ENCODE measurements at places on chromosomes 6 and 20. TPM values are rescaled to one million over a fixed set of nuclear protein-coding genes. Genes with fewer than 3 reads are reported as not detected.

- no peak for DNase-seq
Observed at GRCh38 chr6:5280920-5281319, 19.6 kb downstream of the FARS2 start.

- DNase-seq: no peak
Observed at GRCh38 chr20:1310071-1310470, 18.9 kb downstream of the SDCBP2 start.

DNA sequence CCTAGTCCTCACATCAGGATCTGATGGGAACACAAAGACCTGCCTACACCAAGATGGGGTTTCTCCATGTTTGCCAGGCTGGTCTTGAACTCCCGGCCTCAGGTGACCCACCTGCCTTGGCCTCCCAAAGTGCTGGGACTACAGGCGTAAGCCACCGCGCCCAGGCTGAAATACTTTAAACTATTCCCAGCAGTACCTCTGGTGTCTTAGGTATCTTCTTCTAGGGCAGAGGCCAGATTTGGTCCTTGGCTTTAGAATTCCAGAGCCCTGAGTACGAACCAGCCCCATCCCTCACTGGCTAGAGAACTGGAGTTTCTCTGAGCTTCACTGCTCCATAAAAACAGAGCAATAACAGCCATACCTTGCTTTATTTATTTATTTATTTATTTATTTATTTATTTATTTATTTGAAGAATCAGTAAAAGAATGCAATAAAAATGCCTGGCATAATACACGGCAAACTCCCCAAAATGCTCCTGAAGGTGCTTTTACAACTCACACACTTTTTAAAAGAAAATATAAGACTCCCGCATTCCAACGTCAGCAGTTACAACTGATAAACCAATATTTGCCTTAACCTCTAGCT lies 312.1 kb downstream of the TFAP2C start:
- DNase-seq: no peak

PPP1R18 gene
- total RNA-seq: 7.4 TPM

KCNK16 gene
- total RNA-seq: 1.7 TPM

VWA7 gene
- total RNA-seq: 5.0 TPM

ANKEF1 gene
- 7.3 TPM for total RNA-seq

GRCh38 chr6:90459225-90459758 lies 127.6 kb downstream of the MAP3K7 start:
- no peak for DNase-seq

CD40 gene
- 9.1 TPM for total RNA-seq

DNA sequence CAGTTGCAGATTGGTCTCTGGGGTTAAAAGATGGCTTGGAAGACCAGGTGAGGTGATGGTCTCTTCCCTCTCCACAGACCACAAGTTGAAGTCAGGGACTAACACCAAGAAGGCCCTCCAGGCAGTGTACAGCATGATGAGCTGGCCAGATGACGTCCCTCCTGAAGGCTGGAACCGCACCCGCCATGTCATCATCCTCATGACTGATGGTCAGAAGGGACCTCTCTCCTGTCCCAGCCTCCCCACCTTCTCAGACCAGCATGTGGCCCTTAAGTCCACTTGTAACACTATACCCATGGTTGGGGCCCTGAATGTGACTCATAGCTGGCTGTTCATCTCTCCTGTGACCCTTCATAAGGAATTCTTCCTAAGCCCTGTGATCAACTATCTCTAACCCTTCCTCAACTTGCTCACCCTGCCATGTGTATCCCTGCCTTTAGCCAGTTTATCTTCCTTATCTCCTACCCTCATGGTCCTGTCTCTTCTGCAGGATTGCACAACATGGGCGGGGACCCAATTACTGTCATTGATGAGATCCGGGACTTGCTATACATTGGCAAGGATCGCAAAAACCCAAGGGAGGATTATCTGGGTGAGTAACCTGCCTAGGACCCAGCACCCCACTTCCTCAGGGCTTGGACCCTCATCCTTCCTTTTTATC lies 3.0 kb downstream of the CFB start:
- DNase-seq: no peak

GRCh38 chr6:79377047-79377446 lies 142.6 kb upstream of the HMGN3 start:
- no peak for DNase-seq

DNA sequence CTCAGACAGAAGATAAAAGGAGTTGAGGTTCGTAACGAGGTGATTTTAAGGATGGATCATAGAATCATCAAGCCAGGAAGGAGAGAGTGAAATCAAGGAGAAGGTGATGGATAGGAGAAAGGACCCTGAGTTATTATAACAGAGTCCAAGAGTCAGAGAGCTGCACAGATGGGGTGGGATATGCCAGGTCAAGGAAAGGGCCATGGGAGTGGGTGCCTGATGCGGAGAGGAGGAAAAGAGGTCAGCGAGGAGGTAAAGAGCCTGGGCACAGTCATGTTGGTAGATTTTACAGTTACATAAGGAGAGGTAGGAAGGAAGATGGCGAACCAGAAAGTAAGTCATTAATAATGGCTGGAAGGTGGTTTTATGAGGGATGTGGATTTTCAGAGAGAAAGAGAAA lies 114.9 kb downstream of the LAMA2 start:
- DNase-seq: no peak

DNA sequence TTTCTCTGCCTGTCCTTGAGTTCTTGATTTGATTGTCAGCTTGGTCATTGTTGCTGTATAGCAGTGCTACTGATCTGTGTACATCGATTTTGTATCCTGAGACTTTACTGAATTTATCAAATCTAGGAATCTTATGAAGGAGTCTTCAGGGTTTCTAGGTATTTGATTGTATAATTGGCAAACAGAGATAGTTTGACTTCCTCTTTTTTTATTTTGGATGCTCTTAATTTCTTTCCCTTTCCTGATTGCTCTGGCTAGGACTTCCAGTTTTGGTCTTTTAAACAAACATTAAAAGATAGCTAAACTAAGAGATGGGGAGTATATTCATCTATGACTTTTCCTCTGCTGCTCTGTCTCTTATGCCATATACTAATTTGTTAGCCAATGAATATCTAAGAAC lies 62.4 kb downstream of the NCOA7 start:
- DNase-seq: no peak

DNA sequence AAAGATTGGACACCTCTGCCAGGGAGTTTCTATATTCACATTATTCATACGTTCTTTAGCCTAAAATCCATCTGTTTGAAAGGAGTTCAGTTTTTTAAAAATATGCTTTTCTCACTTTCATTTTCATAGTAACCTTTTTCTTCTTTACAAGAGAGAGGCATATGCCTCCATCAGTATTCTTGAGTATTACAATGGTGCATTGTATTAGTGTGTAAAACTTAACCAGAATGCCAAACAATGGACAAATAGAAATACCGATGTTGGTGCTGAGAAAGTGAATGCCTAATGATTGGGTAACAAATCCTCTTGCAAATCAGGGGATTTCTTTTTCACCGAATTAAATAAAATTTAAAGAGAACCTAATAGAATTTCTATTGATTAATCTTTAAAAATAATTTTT lies 163.2 kb upstream of the LAMA2 start:
- DNase-seq: no peak

EFHC1 gene
- 15.1 TPM for total RNA-seq

DNA sequence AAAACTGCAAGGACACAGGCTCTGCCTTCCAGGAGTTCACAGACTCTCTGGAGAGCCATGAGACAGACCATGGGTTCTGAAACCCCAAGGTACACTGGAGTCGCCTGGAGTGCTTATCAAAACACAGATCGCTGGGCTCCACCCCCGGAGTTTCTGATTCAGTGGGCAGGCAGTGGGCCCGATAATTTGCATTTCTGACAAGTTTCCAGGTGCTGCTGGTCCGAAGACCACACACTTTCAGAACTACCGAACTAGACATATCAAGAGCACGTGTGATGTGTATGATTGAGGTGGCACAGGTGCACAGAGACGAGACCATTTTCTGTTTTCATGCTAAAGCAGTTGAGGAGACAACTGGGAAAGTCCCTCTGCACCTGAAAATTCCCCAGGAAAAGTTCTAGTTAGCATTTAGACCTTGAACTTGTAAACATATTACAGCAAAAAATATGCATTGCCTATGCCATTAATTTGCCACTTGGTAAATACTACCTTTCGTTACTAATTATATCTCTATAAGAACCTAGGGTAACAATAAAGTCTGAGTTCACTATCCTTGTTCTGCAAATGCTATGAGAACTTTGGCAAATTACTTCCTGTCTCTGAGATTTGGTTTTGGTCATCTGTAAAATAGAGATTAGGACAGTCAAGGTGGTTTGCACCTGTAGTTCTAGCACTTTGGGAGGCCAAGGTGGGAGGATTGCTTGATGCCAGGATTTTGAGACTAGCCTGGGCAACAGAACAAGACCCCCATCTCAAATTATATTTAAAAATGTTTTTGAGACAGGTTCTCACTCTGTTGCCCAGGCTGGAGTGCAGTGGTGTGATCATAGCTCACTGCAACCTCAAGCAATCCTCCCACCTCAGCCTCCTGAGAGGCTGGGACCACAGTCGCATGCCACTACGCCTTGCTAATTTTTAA lies 14.3 kb upstream of the PIM1 start:
- DNase-seq: no peak

DNA sequence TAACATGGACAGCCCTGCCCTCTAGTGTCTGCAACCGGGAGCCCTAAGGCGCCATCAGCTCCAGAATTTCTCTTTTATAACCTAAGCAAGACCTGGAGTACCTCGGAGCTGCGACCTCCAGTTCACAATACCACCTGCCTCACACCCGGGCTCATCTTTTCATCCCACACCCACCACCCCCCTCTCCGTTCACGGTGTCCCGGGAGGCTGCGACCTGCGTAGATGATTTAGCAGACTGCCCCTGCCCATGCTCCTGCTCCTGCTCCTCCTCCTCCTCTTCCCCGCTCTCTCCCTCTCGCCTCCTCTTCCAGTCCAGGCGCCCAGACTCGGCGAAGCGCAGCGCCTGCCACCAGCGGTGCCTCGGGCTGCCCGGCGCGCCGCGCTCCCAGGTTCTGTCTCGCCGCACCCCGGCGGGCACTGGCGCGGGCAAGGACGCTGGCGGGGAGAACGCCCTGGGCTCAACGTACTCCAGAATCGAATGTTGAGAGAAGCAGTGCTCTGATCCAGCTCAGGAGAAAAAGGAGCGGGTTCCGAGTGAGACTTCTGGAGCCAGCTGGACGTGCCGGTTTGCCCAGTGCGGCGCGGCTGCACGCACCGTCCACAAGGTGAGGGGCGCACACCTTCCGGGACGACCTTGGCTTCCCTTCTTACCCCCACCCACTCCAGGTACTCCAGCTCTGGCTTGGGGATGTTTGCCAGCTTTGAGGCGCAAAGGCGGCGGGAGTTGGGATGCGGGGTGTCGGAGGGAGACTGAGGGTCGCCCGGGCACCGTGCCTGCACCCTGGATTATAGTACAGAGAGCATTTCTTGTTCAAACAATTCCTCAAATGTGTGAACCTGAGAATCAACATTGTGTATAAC lies at the start of gene HTR1E:
Gene HTR1E (plus strand): TSS at position 310 of the 861 bp plus-strand sequence. CDS start 77,807 bp downstream, outside the sequence.
- DNase-seq: peak; percentile 49

DNA sequence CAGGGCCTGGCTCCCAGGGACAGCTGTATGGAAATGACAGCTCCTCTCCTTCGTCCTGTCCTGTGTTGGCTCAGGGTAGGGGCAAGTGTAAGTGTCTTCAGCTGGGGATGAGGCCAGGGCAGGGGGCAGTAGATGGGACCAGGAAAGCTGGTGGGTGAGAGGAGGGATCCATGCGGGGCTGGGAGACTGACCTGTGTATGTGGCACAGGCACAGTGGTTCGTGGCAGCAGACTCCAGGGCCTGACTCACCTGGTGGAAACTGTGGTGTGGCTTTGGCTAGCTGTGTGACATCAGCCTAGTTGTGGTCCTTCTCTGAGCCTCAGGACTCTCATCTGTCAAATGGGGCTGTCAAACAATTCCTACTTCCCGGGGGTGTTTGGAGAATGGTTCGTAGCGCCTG lies 13.7 kb upstream of the SCRT2 start:
- no peak for DNase-seq

- no peak for DNase-seq
Observed at GRCh38 chr20:40651151-40651550, 37.9 kb downstream of the MAFB start.

OR2B2 gene
- not detected for total RNA-seq

- DNase-seq: no peak
Observed at GRCh38 chr6:100633096-100633777, 168.5 kb upstream of the SIM1 start.

GRCh38 chr20:50611128-50611810 lies 80.1 kb downstream of the RIPOR3 start:
- no peak for DNase-seq

DNA sequence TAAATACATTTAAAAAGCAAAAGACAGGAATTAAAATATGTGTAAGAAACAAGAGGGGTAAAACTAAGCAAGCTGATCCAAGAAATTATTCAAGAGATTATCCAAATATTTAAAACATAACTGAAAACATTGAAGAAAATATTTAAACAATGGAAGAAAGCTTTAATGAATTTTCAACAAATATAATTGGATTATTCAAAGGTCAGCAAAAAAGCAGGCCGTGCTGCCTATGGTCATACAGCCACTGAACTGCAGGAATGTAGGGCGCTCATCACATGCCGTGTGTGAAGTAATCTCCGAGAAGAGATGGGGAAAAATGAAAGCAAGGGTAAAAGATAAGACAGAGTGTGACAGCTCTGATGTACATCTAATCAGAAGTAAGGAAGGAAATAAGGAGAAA lies 1195.4 kb upstream of the EYS start:
- DNase-seq: no peak

MAS1 gene
- total RNA-seq: not detected

LINC00237 gene
- not detected for total RNA-seq

DNA sequence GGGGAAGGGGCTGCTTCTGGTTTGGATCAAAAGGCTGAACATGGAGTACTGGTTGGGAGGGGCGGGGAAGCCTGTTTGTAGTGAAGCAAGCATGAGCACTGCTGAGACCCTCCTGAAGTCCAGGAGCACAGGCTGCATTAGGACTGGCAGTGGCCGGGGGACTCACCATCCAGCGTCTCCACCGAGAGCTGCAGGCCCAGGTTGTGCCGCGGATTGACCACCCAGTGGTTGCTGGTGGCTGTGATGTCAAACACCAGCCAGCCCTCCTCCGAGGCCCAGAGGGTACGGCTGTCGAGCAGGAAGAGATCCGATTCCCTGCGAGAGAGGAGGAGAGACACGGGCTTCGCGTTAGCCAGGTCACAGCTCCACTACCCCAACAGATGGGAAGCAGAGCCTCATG lies 64.1 kb downstream of the BMP7 start:
- no peak for DNase-seq

MATN4 gene
- 2.3 TPM for total RNA-seq

All from pancreas (tissue), 10 donors.